ENCODE measurements at places on chromosomes 2 and 18.

DNA sequence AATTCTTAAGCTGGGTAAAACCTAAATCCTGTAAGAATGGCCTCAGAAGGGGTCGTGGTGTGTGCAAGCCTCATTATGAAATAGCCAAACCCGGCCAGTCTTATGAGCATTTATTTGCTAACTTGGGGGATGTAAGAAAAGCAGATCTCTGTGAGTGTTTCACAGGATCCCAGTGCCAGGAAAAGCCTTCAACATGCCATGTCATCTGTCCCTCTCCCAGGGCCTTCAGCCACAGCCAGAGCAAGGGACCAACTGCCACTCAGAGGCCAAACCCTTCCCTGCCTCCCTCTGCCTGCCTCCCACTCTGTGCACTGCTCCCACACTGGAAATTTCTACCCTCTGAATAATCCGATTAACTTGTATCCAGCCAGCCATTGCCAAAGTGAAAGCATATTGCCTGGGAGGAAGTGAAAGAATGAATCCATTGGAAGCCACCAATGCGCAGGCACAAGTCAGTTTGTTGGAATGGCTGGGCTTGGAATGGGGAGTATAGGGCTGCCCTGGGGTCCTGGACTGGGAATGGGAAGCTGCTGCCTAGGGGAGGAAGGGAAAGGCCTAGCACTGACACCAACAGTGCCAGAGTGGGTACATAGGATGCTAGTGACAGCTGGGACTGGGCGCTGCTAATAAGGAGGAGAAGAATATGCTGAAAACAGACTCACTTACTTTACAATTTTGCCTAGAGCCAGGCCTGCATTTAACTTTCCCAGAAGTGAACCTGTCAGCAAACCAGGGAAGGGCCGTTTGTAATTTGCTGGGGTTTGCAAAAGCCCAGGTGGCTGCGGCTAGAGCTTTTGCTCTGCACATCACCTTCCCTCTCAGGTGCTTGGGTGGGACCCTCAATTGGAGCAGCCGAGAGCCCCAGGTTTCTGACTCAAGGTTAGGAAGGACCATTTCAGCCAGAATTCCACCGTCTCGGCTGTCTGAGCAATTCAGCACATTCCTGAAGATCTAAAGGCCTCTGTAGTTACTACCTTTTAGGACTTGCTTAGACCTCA, 146.6 kb upstream of the NCK2 start:
- DNase-seq, result no peak

DNA sequence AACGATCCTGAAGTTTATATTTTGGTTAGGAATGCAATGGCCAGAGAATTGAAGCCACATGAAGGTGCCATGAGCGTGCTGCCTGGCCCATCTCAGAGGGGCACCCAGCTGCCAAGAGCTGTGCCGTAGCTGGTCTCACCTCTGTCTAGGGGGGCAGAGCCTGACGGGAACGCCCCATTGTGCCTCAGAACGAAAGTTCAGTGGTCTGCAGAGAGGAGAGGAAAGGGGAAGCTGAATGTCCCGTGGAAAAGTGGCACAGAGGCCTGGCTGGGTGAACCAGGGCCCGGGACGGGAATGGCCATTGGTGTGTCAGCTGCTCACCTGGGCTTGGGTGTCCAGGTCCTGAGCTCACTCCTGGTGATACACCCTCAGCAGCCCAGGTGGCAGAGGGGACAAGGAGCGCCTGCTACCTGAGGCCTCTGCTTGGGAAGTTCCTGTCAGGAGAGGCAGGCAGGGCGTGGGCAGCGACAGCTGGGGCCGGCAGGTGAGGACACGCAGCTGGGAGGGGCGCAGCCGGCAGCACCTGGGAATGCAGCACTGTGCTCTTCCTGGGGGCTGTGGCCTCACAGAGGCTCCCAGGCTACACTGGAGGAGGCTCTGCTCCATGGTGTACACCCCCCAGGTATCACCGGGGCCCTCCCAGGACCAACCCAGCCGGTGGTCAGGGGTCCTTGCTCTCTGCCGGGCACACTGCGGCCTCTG, 67.3 kb downstream of the PARD6G start:
- DNase-seq, result peak; percentile 54

DNA sequence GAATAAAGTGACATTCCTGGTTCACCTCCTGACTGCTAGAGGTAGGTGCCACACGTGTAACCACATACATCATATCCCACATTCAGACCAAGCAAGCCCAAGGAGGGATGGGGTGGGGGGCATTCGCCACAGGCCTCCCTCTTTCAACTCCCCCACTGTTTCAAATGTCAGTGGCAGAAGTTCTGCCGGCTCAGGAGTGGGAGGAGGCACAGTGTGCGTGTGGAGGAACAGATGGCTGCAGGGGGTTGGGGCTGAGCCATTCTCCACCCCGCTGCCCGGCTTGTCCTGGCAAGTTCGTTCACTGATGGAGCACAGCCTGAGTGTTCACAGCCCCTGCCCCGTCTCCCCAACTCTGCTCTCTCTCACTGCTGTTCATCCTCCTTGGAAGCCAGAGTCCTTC, 75.4 kb upstream of the TANC1 start:
- DNase-seq, result peak; percentile 74

DNA sequence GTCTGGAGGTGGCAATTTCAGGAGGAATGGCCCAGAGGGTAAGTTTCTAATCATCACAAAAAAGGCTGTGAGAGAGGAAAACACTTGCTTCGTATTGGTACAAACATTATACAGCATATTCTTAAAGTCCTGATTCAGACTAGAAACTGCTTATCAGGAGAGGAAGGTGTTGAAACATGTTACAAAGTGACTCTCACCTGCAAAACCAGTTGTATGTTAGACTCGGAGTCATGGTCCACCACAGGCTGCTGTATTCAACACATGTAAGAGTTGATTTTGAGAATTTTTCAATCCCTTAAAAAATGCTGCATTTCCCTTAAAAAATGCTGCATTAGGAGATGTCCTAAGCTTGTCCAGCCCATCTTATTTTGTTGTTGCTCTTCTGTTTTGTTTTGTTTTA, 61.5 kb downstream of the MBP start:
- DNase-seq, result no peak

GRCh38 chr2:41500895-41501294, 546.9 kb upstream of the PKDCC start:
- DNase-seq, result no peak

All from NCI-H69 (cell line).